ENCODE measurements at places on chromosomes 3 and 15.

GRCh38 chr3:119239206-119239820 lies 1.4 kb downstream of the B4GALT4 start:
- DNase-seq, result peak; percentile 34

DNA sequence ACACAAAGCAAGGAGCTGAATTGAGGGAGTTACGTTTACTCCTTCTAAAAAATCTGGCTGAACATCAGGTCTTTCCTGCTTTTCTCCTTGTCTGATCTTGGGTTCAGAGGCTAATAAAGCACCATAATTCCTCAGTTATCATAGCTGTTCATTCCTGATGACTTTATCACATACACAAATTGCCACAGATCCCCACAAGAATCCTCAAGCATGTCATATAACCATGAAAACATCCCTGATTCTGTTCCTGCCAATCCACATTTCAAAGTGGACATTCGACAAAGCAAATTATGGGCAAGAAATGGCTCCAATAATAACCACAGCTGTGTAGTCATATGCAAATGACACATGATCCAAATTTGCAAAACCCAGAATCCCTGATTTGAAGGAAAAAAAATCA lies 321.3 kb downstream of the MEX3B start:
- no peak for DNase-seq

- DNase-seq, result no peak
Observed at GRCh38 chr3:32586356-32586755, 15.7 kb upstream of the DYNC1LI1 start.

- DNase-seq, result no peak
Observed at GRCh38 chr3:86029590-86029989, 961.4 kb downstream of the VGLL3 start.

DNA sequence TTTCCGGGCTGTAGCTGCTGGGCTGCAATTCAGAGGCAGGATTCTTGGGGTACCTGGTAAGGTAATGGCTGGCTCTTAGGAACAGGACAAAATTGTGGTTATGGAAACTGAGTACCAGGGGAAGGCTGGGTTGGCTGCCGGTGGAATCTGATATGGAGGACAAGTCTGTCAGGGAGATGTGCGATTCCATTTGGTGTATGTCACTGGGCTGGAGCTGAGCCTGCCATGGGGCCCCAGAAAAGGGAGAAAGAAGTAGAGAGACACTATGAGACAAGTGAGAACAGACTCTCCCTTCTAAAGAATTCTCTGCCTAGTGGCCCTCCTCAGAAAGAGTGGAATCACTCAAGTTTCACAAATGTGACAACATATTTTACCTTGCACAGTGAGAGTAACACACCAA lies 368.2 kb upstream of the ROPN1 start:
- DNase-seq, result no peak

DNA sequence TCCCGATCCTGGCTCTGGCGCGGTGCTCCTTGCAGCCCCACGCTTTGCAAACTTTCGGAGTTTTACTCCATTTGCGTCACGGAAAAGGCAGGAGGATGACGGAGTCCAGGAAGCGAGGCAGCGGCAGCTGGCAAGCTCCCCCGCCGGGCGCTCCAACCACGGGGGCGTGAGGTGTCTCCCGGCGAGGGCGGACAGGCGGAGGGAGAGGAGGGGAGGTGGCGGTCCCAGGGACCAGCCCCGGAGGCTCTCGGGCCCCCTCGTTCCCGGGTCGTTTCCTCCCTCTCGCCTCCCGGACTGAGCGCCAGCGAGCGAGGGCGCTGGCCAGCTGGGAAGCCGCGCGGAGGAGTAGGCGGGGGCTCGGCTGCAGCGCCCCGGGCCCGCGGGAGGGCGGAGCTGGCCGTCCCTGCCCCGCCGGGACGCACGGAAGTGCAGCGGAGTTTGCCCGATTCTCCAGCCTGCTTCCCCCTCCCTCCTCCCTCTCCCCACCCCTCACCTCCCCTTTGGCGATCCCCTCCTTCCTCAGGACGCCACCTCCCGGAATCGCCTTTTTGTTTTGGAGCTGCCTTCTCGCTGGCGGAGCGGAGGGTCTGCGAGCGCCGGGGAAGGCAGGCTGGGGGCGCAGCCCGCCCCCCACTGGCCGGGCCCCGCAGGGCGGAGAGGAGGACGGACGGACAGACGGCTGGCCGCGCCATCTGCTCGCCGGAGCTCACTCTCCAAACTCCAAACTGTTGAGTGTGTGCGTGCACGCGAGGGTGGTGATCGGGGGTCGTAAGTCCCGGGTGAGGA lies at the start of gene SNX33:
SNX33 (plus strand) TSS at position 543 of the 786 bp plus-strand sequence. CDS start 1,191 bp downstream, outside the sequence.
- DNase-seq, result peak; percentile 44

- DNase-seq, result no peak
Observed at GRCh38 chr3:172324611-172325203, 123.5 kb downstream of the GHSR start.

DNA sequence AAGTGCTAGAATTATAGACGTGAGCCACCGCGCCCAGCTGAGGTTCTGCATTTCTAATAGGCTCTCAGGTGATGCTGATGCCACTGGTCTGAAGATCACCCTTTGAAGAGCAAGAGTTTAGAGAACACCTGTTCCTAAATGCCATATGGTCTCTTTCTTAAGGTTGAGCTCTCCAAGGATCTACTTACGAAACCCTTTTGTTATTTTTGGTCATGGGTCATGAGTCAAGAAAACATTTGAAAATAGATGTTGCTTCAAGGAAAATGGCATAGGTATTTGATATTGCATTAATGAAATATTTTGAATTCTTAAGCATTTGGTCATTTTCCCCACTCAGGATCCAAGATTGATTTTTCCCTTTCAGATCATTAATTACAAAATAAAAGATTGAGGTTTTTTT lies 74.7 kb upstream of the SOX2 start:
- DNase-seq, result no peak

- peak; percentile 27 for DNase-seq
Observed at GRCh38 chr15:98649472-98650416, 1.4 kb downstream of the IGF1R start.

DNA sequence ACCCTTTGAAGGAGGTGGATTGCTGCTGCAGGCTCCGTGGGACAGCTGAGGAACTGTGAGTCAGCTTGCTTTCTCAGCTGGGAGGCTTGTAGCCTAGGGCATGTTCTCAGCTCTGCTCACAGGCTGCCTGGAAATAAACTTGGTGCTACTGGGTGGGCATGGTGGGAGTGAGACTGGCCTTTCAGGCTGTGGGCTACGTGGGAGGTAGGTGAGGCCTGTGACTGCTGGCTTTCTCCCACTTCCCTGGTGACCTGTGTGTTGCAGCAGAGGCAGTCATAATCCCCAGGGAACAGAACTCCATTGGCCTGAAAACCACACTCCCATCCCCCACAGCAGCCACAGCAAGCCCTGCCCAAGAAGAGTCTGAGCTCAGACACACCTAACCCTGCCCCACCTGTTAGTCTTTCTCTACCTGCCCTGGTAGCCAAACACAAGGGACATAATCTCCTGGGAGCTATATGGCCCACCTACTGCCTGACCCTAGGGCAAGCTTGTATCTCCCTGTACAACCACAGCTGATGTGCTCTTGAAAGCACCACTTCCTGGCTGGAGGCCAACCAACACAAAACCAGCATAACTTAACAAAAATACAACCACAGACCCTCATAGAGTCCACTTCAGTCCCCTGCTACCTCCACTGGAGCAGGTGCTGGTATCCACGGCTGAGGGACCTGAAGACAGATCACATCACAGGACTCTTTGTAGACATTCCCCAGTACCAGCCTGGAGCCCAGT lies 236.5 kb downstream of the SQOR start:
- DNase-seq, result no peak

DNA sequence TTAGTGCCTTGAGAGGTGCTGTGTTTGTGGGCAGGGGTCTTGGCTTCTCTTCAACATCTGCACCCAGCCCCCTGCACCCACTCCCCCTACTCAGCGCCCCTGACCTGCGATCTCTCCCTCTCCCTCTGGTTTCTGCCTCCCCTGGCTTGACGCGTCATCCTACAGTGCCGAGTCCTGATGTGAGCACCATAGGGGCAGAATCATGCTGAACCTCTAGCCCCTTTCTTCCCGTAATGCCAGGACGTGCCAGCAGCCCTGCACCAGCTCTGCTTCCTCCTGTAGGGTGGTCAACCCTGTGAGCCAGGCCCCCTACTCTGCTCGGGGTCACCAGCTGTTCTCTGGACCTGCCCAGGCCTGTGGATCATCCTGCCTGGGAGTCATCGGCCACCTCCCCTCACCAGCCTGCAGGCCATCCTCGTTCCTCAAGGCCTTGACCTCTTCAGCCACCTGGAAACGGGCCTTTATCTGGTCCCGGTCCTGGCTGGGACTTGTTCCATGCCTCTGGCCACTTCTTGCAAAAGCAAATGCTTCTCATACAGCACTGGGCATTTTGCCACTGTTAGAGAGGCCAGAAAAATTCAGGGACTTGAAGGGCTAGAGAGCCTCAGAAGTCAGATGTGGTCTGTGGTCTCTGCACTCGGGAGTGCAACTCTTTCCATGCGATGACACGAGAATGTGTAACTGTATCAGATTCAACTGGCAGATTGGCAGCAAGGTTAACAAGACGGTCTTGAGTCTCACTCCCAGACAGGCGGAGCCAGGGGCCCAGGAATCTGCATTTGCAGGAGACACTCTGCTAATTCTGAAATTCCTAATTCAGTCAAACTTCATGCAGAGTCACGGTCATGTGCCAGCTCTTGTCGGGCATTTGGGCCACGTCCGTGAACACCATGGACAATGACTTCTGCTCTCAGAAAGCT lies 16.7 kb upstream of the KLF15 start:
- no peak for DNase-seq

- DNase-seq, result no peak
Observed at GRCh38 chr15:70854666-70854976, 664 bp upstream of the LARP6 start.

DNA sequence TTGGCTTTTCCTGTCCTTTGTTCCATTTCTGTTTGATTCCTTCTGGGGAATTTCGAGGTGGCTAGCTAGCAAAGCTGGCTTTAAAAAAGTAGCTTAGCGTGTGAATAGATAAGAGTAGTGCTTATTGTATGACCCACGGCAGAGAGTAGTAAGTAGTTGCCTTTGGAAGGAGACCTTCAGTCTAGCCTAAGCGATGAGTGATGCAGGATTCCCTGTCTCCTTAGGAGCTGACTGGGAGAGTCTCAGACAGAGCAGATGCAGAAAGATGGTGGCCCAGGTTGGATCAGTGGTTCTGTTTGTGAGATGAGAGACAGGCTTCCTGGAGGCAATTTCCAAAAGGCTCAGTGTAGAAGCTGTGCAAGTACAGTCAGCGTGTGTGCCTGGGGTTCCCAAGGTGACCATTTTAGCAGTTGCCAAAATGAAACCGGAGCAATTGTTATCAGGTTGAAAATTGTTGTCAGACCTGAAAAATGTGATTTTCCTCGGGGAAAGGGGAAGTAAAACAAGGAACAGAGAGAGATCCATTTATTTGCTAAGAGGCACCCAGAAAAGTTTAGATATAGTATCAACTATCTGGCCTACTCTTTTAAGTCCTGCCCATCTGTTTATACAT lies 681 bp upstream of the IL5RA start:
- no peak for DNase-seq

- DNase-seq, result no peak
Observed at GRCh38 chr3:161051856-161052255, 53.3 kb downstream of the B3GALNT1 start.

DNA sequence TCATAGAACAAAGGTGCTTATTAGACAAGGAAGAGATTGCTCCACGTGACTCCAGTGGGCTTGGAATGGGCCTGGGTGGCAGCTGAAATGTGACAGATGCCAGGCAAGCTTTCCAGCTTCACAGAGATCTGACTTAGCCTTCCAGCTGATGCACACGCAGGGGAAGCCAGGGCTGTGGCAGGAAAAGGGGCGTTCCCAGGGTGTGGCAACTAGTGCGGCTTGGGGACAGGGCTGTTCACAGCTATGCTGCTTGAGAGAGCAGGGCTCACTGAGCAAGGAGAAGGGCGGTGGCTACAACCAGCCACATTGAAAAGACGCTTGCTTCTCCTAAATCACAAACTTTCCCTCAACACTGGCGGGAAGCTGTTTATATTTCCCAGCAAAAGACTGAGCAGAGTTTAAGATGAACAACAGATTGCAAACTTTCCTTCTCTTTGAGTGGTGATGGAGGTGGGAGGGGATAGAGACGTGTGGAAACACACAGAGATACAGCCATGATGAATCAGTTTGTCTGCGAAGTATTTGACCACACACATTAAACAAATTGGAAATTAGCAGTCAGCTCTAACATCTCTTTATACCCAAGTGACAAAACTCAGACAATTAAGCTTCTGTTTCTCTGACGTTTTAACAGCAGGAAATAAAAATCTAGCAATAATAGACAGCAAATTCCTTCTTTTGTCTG lies 127.5 kb downstream of the BDH1 start:
- peak; percentile 22 for DNase-seq

GRCh38 chr15:36331531-36332275 lies 247.7 kb upstream of the CDIN1 start:
- no peak for DNase-seq

Data from CD4-positive, alpha-beta T cell treated with Interleukin-4 for 1 hour (primary cell).